ENCODE measurements at places on chromosomes 3 and 15.

- peak; percentile 12 for DNase-seq
Observed at GRCh38 chr15:33243393-33243792, 48.9 kb upstream of the FMN1 start.

DNA sequence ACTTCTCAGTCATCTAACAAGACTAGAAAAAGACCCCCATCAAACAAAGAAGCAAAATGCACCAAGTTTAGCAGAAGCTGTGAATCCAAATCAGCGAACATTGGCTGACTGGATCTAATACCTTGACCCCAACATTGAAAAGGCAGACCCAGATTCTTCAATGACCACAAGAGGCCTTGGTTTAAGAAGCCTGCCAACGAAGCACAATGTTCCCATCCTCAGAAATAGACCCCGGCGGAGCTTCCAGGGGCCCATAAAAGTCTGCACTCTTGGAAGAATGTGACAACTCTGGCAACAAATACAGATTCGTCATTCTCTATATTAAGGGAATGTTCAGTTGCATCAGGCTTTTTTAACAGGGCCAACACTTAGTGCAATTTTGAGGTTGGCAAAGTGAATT is 112.8 kb upstream of the BCL6 start:
- no peak for DNase-seq

GRCh38 chr15:66224946-66225345 is 28.6 kb downstream of the MEGF11 start:
- DNase-seq = no peak

GRCh38 chr3:71692139-71692538 is 33.1 kb downstream of the EIF4E3 start:
- DNase-seq = no peak

GRCh38 chr3:104805042-104805441 is 561.7 kb upstream of the ALCAM start:
- no peak for DNase-seq

GRCh38 chr3:71974786-71975185 is 189.8 kb upstream of the PROK2 start:
- DNase-seq = no peak

DNA sequence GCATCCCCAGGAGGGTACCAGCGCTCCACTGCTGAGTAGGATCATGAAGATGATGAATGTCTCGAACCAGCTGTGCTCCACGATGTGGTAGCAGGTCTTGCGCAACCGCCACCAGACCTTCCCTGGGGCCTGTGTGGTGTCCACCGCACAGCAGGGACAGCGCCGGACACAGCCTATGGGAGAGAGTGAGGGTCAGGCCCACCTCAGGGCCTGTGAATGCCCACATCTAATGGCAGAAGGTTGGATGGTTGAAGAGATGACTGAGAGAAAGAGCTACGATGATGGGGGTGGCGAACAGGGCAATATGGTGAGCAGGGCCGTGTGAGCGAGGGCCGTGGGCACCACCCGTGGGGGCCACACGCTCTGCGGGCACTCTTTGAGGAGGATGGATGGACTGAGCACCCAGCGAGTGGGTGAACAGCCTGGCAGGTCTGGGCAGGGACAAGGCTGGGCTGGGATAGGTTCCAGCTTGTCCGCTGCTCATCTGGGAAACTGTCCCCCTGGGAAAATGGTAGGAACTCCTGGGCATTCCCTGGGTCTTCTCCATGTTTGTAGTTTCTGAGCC is 74.1 kb downstream of the SCN5A start:
- DNase-seq = no peak

Measured in IMR-90 (cell line).